ENCODE measurements at places on chromosomes 7 and 10.

DNA sequence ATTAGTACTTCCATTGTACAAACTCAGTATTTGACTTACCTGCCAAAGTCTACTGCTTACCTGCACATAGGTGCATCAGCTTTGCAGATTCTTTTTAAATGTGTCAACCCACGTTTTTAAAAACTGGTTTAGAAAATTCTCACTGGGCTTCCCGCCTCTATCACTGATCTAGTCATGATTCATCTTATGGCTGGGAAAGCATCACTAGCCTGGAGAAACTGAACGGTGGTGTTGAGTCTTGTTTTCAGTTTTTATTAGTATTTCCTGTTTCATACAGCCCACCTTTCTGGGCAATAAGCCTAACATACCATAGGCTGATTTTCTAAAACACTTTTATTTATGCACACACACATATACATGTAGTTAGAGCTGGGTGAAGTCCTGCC is 19.7 kb downstream of the DOCK1 start:
- DNase-seq, result no peak

GRCh38 chr7:143512488-143513340 is 35.0 kb downstream of the TAS2R41 start:
- no peak for DNase-seq

- DNase-seq, result no peak
These were observed at the start of gene CH25H for GRCh38 chr10:89207181-89207800. TSS of gene CH25H (minus strand) at chr10:89207317. CDS start at chr10:89207292, 25 bp downstream.

GRCh38 chr7:81993186-81993585 is 223.3 kb upstream of the HGF start:
- no peak for DNase-seq

- DNase-seq, result no peak
These were observed 740.5 kb downstream of the PCDH15 start for GRCh38 chr10:54060572-54060971.

- DNase-seq, result no peak
These were observed 835 bp upstream of the DGKI start for GRCh38 chr7:137847568-137848050.

GRCh38 chr7:45259966-45260646 is 102.5 kb downstream of the RAMP3 start:
- DNase-seq, result peak; percentile 66

- no peak for DNase-seq
These were observed 271.9 kb downstream of the KIF20B start for GRCh38 chr10:89973326-89973725.

- DNase-seq, result no peak
These were observed 34.7 kb downstream of the GRIFIN start for GRCh38 chr7:2441430-2442058.

- DNase-seq, result no peak
These were observed 796.2 kb downstream of the CCSER2 start for GRCh38 chr10:85124603-85125051.

GRCh38 chr10:117260084-117260483 is 19.2 kb downstream of the SLC18A2 start:
- no peak for DNase-seq

DNA sequence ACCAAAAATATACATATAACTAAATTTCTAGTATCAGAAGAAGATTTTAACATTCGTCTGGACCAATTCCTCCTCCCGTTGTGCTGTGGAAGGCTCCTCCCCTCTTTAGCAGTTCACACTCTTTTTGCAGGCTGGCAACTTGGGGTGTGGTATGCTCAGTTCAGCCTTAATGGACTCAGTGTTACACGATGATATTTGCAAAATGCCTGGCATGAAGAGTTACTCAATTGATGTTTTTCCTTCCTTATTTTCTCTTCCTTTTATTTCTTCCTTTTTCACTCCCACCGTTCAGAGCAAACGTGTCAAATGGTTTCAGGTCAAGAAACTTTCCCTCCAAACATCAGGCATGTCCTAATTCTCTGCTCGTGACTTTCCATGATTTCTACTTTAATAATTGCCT is 248.3 kb downstream of the PHF14 start:
- DNase-seq, result no peak

Data from activated CD4-positive, CD25-positive, alpha-beta regulatory T cell (primary cell).